Subcutaneous preadipocyte (primary cell): ENCODE measurements at places on chromosomes 13 and 19. TPM values are rescaled to one million over a fixed set of nuclear protein-coding genes. Genes with fewer than 3 reads are reported as not detected.

Gene C1QTNF9
- not detected in 2 replicates for total RNA-seq

Gene ZNF284
- 2.2 TPM in 2 replicates for total RNA-seq

Gene CYP2A7
- total RNA-seq = not detected in 2 replicates

Gene KLK2
- 0.37 TPM in 1 of 2 replicates, not detected in the other for total RNA-seq

Gene SMIM44
- total RNA-seq = not detected in 2 replicates

Gene SPTBN4
- total RNA-seq = 0.37 and 0.39 TPM in 2 replicates

Gene POU4F1
- total RNA-seq = not detected in 2 replicates

Gene ZNF677
- total RNA-seq = 11.1 and 12.5 TPM in 2 replicates

Gene PSG4
- 0.37 and 0.59 TPM in 2 replicates for total RNA-seq

Gene A1BG
- 1.4 and 1.5 TPM in 2 replicates for total RNA-seq

Gene CACNA1A
- 6.6 and 9.2 TPM in 2 replicates for total RNA-seq

Gene TMEM272
- total RNA-seq = not detected in 2 replicates

Gene THSD1
- 14.3 and 19.9 TPM in 2 replicates for total RNA-seq

Gene ZNF555
- total RNA-seq = 4.0 and 4.3 TPM in 2 replicates

Gene CLEC4G
- total RNA-seq = not detected in 2 replicates

Gene KLK6
- not detected in 2 replicates for total RNA-seq

Gene ZNF865
- total RNA-seq = 1.1 and 1.6 TPM in 2 replicates
